ENCODE measurements at places on chromosomes 3 and 15.

DNA sequence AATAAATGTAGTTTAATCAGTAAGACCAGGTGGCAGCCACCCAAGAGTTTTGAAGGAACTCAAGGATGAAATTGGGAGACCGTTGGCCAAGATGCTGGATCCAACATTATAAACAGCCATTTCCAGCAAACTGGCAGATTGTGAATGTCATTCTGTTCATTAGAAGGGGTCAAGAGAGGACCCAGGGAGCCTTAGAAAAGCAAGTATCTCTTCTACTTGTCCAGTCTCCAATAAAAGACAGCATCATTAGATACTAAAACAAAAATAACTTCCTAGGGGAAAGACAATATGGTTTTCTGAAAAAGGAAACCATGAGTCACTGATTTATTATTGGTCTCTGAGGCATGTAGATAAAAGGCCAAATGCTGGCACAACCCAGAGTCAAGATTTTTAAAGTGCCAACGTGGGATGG, 67.9 kb downstream of the GADL1 start:
- no peak for DNase-seq

GRCh38 chr3:188198001-188198400, 44.0 kb downstream of the LPP start:
- no peak for DNase-seq

DNA sequence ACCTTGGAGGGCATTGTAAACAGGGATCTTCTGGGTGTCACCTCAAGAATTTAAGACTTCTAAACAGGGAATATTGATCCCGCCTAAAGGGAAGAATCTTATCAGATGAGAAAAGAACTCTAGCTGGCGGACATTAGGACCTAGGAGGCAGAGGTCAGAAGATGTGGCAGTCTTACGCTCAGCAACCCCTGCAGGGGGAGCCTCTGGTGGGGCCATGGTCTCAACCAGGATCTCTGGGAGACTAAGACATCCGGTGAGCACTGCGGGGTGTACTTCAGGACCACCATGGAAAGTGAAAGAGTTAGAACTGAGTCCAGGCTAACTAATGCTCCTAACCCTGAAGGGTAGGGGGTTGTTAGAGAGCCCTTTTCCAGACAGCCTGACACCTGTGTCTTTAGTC, 295.2 kb downstream of the VGLL3 start:
- no peak for DNase-seq

DNA sequence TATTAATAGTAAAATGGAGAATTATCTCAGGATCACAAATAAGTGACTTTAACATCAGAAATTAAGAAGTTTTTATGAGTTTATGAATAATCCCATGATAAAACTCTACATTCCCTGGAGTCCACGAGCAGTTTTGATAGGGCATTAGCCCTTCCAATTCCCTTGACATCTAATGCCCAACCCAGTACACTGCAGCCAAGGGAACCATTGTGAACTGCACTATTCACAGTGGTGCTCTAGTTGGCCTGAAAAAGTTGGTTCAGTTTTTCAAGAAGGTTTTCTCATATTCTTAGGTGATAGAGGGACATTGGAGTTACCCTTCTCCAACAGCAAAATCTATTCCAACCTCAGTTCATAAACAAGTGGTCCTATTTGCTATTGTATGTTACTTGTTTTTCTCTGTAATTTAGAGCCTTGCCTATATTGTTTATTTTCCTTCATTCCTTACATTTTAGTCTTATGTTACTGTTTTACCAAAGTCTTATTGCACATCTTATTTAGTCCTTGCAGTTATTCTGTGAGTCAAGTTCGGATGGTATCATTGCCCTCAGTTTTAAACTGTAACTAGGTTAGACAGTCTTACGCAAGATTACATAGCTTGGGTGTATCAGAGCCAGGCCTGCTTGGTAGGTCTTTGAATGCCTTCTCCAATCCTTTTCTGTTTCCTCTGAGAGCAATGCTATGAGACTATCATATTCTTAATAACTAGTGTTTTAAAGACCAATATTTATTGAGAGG, 57.9 kb upstream of the SAMMSON start:
- no peak for DNase-seq

All from left kidney (tissue), 8 donors.